Activated CD8-positive, alpha-beta T cell treated with anti-CD3 and anti-CD28 coated beads, Interleukin-2, amount 10 ng/mL, durations not matched to agents 7 days and 5 days (primary cell): ENCODE measurements at places on chromosomes 6 and 20. TPM values are rescaled to one million over a fixed set of nuclear protein-coding genes. Genes with fewer than 3 reads are reported as not detected.

Gene NCR2
- total RNA-seq: 0.45 TPM

Gene PTPRT
- total RNA-seq: not detected

- H3K36me3 ChIP-seq: peaks cover 16% of the 10 kb centered on the region
- DNase-seq: no peak
- H3K27me3 ChIP-seq: no peaks in the 10 kb centered on the region
- H3K4me1 ChIP-seq: peaks cover 11% of the 10 kb centered on the region
These were observed 4.5 kb downstream of the TNFRSF6B start for GRCh38 chr20:63701051-63701328.

DNA sequence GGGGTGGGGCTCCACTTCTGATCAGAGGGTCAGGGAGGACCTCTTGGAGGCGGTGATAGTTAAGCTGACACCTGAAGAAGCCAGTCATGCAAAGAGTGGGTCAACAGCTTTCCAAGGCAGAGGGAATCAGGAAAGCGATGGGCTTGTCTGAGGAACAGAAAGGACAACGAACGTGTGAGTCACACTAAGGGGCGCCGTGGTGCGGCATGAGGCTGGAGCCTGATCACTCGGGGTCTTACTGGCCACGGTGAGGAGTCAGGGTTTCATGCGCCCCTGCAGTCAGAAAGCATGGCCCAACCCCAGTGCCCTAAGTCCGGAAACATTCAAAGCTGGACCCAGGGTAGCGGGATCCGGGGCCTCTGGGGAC is 50.6 kb upstream of the SLC32A1 start:
- peaks cover 6% of the 10 kb centered on the region for H3K4me1 ChIP-seq
- no peak for DNase-seq
- peaks cover 34% of the 10 kb centered on the region for H3K27me3 ChIP-seq
- H3K4me3 ChIP-seq: peak overlapping the region; percentile 82
- H3K27ac ChIP-seq: no peak overlapping the region
- H3K36me3 ChIP-seq: no peaks in the 10 kb centered on the region

GRCh38 chr6:134813146-134813545 is 136.8 kb downstream of the ALDH8A1 start:
- H3K27ac ChIP-seq: no peak overlapping the region
- no peak for DNase-seq
- H3K4me1 ChIP-seq: no peaks in the 10 kb centered on the region
- H3K36me3 ChIP-seq: no peaks in the 10 kb centered on the region
